ENCODE measurements at places on chromosomes 1 and 21.

DNA sequence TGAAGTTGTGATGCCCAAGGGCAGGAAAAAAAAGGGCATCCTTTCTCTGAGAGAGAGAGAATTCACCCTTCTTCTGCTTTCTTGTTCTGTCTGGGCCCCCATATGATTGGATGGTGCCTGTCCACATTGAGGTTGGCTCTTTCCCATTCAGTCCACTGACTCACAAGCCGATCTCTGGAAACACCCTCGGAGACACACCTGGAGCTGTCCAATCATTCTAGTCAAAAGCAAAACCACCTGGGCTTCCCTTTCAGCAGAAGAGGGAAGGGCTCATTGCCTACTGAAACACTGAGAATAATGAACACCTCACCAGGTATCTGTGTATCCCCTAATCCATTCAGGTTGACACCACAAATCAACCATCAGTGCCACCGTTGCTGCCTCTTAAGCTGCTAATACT lies 103.7 kb upstream of the GNG12 start:
- DNase-seq = no peak

GRCh38 chr1:238811211-238811879 lies 575.0 kb upstream of the CHRM3 start:
- DNase-seq = no peak

DNA sequence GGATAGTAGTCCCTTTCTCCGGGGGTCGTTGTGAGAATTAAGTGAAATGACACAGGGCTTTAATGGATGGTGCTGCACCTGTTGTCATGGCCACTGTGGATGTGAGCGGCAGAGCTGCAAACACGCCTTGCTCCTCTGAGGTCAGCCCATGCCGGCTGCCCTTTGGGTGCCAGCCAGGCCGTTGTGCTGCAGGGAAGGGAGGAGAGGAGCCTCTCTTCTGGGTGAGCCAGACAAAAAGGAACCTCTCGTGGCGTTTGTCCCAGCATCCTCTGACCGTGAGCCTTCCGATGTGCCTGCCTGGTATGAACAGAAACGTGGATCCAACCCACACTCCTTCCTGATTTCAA lies 383.0 kb upstream of the VAMP3 start:
- DNase-seq = no peak

- DNase-seq = no peak
Measured at GRCh38 chr21:28608646-28609045, 384.0 kb downstream of the LTN1 start.

- no peak for DNase-seq
Measured at GRCh38 chr1:158771950-158772866, at the start of gene OR6N1. TSS of gene OR6N1 (minus strand) at chr1:158772195. CDS start at chr1:158766682, 5,513 bp downstream.
